ENCODE measurements at places on chromosomes 3 and 15.

GRCh38 chr3:13644341-13645117 lies 95.6 kb downstream of the FBLN2 start:
- DNase-seq, result no peak

DNA sequence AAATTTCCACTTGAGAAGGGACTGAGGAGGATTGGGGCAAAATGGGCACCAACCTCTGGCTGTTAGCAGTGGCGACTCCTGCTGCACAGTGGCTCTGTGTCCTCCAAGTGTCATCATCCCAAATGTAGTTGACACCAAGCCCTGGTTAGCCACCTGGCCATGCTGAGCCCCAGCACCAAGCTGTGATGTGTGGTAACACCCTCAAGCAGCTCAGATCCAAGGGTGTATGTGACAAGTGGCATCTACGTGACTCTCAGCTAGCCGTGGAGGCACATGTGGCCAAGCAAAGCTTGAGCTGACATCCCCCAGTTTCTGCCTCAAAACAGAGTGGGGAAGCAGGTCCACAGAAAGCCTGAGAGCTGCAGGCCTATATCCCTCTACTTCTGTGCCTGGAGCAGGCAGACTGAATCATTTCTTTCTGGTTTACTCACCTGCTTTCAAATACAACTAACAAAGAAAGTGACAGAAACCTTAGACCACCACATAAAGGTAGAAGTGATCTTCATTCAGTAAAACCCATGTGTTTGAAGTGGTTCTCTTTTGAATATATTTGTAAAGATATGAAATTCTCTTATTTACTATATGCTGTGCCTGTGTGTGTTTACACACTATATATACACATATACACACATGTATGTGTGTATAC lies 40.0 kb downstream of the FOXP1 start:
- DNase-seq, result no peak

GRCh38 chr3:196563721-196564225 lies 4.6 kb downstream of the WDR53 start:
- no peak for DNase-seq

GRCh38 chr3:112751061-112751460 lies 95.6 kb downstream of the CD200R1L start:
- DNase-seq, result no peak

DNA sequence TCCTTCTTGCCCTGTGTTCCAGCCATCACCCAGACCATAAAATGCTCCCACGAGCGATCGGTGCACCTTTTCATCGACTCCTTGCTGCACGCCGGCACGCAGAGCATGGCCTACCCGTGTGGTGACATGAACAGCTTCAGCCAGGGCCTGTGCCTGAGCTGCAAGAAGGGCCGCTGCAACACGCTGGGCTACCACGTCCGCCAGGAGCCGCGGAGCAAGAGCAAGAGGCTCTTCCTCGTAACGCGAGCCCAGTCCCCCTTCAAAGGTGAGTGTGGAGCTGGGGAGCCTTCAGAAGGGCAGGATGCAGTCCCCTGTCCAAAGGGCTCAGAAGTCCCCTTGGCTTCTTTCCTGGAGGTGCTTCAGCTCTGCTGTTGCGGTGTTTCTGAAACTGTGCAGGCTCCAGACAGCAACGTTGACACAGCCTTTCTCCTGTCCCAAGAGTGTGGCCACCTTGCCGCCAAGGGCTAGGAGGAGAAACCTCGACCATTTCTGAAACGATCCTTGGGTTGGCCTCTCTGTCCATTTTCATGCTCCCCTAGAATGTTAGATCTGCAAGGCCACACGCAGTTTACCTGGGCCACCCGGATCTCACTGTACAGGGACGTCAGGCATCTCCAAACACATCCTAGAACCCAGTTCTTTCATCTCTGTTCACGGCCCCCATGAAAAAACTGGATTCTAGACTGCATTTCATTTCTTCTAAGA lies 116.7 kb downstream of the LIPC start:
- DNase-seq, result no peak

- no peak for DNase-seq
These were observed 699.1 kb downstream of the NAALADL2 start for GRCh38 chr3:175558261-175558660.

- DNase-seq, result no peak
These were observed 4.9 kb downstream of the TMED3 start for GRCh38 chr15:79315623-79316328.

DNA sequence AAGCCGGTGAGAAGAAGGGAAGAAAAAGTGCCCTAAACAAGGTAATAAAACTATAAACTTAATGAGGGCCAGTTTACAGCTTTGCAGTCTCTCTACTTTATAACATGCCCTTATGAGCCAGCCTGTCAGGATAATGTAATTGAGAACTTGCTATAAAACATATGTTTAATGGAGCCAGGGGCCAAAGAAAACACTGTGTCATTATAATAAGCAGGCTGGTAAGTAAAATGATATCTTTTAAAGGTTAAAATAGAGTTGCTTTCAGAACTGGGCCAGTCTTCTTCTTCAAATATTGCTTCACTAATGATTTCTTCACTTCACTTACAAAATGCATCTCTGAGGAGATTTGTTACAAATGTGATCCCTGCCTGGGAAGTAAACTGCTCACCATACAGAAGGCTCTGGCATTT lies 192.5 kb downstream of the SHOX2 start:
- DNase-seq, result peak; percentile 11

GRCh38 chr3:15467227-15468181 lies 40.1 kb downstream of the EAF1 start:
- DNase-seq, result no peak

DNA sequence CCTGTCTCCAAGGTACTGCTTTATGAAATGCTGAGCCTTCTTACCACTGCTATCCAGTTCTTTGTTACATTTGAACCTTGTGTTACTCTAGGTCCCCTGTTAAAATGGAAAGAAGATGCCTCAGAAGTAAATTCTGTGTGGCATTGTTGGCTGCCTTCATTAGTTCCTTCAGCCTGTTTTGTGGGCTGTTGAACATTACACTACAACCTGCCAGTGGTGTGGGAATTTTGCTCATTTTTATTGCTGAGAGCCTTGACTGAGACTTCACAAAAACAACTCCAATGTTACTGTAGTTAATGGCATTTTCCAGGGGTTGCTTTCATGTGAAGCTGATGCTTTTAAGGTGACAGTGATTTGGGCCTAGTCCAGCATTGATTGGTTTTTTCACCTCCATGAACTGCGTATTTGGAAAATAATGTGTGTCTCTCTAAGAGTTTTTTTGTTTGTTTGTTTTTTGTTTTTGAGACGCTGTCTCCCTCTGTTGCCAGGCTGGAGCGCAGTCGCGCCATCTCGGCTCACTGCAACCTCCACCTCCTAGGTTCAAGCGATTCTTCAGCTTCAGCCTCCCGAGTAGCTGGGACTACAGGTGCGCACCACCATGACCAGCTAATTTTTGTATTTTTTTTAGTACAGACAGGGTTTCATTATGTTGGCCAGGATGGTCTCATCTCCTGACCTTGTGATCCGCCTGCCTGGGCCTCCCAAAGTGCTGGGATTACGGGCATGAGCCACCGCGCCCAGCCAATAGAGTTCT lies 4.3 kb downstream of the MAPK6 start:
- DNase-seq, result no peak

DNA sequence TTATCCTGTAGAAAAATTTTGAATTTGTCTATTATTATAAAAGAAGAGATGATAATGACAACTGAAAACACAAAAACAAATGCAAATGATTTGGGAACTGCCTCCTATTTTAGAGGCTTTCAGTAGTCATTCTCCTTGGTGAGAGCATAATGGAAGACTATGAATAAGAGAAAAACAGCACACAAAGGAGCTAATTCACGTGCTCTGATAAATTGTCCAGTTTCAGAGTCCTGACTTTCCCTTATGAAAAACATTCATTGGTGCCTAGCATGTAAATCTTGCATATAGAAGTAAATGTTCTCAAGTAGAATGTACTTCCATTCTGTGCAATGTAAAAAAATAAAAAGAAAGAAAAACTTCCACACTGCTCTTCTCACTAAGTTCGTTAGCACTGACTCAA lies 206.1 kb downstream of the IL5RA start:
- no peak for DNase-seq

- DNase-seq, result no peak
These were observed 74.1 kb downstream of the DIPK2A start for GRCh38 chr3:144045766-144046165.

- DNase-seq, result no peak
These were observed 525.6 kb downstream of the MECOM start for GRCh38 chr3:169137943-169138342.

- DNase-seq, result peak; percentile 19
These were observed 31.4 kb downstream of the NPTN start for GRCh38 chr15:73601451-73602445.

GRCh38 chr3:108096532-108097321 lies 5.9 kb upstream of the CD47 start:
- DNase-seq, result no peak

- no peak for DNase-seq
These were observed 223.6 kb upstream of the GAP43 start for GRCh38 chr3:115399750-115400149.

- DNase-seq, result no peak
These were observed 57.1 kb downstream of the SHQ1 start for GRCh38 chr3:72791161-72791560.

GRCh38 chr3:79125313-79125984 lies 642.3 kb downstream of the ROBO1 start:
- DNase-seq, result no peak

DNA sequence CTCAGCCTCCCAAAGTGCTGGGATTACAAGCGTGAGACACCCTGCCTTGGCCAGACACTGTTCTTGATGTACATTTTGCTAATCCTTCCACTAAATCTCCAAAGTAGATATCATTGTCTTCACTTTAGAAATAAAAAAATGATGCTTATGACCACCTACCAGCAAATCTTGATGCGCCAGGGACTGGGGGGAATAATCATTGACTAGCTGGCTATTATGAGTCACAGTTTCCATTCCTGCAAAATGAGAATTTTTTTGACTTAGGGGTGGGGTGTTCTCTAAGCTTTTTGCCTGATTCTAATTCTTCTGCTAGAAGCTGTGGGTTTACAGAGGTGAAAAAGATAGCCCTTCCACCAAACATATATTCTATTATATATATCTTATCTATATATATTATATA lies 17.1 kb upstream of the RFC4 start:
- no peak for DNase-seq

All from right kidney (tissue), 9 donors.